ENCODE measurements at places on chromosomes 7 and 10.

- DNase-seq = no peak
Measured at GRCh38 chr7:240887-241421, 48.6 kb downstream of the FAM20C start.

DNA sequence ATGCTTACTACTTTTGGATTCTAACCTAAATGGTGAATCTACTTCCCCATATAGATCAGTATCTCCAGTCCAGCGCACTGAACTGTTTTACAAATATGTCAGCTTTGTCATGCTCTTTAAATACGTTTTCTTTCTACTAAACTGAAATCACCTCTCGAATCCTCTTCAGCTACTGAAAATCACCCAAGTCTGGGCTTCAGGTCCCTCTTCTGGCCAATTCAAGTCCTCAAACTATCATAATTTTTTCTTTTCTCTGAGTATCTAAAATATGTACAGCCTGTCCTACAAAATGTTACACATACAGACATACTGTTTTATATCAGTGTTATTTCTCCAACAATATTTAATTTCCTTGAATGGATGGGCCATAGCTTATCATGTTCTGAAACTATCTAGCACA, 84.2 kb downstream of the CACNA2D1 start:
- no peak for DNase-seq

DNA sequence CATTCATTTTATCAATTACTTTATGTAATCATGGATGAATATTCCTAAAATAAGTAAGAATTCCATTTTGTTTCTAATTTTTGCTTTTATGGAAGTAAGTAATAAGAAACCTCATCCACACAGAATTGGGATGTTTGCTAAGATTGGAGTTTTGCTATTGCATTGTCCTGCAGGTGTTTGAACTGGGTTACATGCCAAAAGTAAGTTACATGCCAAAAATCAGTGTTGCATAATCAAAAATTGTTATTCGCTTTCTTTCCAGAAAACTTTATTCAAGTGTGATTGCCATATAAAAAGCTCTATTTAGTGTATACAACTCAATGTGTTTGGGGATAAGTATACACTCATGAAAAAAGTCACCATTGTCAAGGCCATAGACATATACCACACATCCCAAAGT, 346.7 kb upstream of the PLXDC2 start:
- DNase-seq = no peak

DNA sequence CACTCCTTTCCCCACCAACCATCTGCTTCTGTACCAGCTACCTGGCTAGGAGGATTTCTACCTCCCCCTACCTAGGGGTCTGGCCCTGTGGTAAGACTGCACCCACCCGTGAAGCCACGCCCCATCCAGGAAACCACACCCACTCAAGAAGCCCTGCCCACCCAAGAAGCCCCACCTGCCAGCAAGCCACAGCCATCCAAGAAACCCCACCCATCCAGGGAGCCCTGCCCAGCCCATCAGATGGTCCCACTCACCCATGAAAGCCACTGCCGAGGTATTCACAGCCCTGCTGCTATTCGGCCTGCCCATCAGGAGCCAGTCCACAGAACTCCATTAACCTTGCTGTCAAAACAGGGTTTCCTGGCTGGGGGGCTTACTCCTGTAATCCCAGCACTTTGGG, 15.6 kb upstream of the MUC3A start:
- DNase-seq = no peak

DNA sequence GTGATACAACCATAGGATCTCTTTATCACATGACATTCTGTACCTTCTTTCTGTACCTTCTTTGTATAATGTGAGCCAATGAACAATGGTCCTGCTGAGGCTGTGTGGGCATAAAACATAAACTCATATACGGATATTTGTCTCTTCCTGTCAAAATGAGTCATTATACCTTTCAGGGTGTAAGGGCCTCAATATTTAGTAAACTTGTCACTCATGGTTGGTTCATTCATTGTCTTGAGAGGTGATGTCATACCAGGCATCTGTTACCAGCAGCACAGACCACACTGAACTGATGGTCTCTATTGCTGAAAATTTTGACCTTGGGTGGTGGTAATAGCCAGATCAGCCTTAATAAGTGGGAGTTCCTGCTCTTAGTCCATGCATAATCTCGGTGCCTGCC, 287.6 kb upstream of the TPK1 start:
- no peak for DNase-seq

DNA sequence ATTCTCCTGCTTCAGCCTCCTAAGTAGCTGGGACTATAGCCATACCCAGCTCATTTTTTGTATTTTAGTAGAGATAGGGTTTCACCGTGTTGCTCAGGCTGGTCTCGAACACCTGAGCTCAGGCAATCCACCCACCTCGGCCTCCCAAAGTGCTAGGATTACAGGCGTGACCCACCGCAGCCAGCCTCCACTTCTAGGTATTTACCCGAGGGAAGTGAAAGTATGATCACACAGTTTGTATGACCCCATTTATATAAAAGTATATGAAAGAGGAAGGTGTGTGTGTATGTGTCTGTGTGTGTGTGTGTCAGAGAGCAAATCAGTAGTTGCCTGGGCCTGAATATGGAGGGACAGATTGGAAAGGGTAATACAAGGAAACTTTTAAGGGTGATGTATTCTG, 2.0 kb upstream of the PURB start:
- DNase-seq = no peak

GRCh38 chr10:71159892-71160291, 52.5 kb upstream of the UNC5B start:
- DNase-seq = no peak

DNA sequence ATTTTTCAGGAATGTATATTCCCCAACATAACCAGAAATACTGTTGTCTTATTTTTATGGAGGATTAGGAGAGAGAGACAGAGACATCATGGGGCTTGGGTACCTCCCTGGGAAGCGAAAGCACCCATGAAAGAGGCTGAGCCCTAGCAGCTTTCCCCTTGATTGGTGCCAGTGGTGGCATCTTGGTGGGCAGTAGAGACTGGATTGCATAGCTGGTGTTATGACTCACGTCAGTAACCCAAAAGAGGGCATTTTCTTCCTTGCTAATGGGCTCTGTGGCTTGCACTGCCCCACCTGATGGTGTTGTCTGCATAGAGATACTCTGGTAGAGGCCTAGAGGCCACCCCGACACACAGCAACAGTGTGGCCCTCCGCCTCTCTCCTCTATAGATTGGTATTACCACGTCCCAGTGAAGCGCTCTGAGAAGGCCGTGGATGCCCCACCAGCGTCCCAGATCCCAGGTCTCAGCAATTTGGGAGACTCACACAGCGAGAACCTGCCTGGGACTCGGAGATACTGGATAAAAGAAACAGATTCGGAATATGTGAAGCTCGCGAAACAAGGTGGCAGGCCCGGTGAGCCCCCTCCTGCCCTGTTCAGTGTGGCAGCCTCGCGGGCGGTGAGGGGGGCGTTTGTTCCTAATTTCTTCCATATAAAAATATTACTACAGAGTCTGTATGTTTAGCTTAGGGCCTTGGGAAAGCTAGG, 5.8 kb downstream of the C7orf57 start:
- no peak for DNase-seq

DNA sequence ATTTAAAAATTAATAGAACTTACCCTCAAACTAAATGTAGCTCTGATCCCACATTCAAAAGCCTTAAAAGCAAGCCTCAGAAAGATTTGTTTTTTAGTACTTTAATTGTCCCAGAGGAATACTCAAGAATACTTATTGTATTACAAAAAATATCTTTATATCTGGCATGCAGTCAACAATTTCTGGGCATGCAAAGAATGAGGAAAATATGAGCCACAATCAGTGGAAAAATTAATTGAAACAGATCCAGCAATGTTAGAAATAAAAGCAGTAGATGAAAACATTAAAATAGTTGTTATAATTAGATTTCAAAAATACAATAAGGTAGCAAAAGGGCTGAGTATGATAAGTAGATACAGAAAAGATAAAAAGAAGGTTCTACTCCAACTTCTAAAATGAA, 154.7 kb downstream of the PON1 start:
- DNase-seq = no peak

DNA sequence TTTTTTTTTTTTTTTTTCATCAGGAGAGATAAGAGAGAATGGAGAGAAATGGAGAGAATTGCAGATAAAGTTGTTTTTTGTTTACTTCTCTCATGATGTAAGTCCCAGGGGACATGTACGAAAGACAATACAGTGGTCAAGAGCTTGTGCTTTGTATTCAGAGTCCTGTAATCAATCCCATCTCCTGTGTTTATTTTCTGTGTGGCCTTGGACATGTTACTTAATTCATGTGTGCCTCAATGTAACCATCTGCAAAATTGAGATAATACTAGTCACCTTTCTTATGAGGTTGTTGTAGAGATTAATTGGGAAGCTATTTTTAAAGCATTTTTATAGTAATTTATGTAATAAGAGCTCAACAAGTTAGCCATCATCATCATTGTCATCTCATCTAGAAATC, 117.5 kb downstream of the CDK14 start:
- DNase-seq = no peak

DNA sequence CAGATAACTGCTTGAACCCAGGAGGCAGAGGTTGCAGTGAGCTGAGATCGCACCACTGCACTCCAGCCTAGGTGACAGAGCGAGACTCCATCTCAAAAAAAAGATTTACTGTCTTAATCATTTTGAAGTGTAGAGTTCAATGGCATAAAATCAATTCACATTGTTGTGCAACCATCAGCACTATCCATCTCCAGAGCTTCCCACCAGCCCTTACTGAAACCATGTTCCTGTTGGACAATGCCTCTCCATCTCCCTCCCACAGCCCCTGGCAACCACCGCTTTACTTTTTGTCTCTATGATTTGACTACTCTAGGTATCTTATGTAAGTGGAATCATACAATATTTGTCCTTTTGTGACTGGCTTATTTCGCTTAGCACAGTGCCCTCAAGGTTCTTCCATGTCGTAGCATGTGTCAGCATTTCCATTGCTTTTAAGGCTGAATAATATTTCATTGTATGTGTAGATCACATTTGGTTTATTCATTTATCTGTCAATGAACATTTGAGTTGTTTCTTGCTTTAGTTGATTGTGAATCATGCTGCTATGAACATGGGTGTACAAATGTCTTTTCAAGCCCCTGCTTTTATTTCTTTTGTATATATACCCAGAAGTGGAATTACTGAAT, 33.1 kb downstream of the NACAD start:
- DNase-seq = no peak

DNA sequence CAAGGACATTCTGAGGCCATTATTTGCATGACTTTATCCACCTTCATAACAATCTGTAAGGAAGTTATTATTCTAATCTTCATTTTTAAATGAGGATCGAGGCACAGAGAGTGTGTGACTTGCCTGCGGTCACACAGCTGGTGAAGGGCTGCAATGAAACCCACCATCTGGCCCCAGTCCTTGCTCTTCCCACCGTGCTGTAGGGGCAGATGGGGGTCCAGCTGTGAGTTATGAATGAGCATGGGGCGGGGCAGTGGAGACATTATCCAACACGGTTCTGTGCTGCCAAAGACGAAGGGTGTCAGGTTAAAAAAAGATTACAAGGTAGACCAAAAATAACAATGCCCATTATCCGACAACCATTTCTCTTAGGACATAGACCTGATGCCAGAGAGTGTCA, 417.5 kb upstream of the MGMT start:
- DNase-seq = no peak

- no peak for DNase-seq
Measured at GRCh38 chr7:54944179-54944578, 74.6 kb upstream of the EGFR start.

DNA sequence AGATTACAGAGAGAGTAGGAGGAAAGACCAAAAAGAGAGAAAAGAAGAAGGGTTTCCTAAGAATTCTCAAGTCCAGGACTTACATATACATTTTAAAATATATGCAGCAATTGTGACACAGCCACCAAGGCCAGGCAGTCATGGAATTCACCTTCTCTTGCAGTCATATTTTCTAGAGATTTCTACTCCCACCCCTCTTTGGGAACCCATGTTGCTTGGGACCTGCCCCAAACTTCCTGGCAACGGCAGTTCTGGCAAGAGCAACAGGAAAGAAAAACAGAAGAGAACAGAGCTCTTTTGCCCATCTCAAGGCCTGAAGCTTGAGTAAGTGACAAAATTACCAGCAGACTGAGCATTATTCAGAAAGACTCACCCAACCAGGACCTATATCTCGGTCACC, 128.3 kb upstream of the ASAH2 start:
- DNase-seq = no peak

DNA sequence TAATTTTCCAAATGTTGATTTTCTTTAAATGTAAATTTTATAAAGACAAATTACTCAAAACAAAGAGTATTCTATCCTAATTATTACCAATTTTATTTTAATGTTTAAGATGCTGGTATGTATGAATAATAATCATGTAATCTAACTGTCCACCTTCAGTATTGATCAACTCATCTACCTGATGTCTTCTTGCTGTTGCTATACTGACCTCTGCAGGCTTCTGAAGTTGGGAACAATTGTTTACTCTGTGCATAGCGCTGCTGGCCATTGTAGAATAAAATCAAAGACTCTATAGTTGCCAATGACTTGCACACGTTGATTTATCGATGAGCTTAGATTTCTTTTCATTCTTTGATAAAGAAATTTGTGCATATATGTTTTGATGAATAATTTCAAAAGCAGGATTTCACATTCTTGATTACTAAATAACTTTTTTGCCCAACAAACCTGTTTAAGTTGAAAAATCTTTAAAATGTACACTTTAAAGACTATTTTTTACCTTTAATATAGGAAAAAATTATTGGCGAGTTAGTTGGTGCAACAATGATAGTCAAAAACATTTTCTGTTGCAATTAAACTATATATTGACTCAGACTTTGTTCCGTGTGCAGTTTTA, 282.3 kb downstream of the TFEC start:
- DNase-seq = no peak

GRCh38 chr10:86226781-86227201, 139.8 kb downstream of the GRID1 start:
- peak; percentile 79 for DNase-seq
